ENCODE measurements at places on chromosomes 6 and 20.

DNA sequence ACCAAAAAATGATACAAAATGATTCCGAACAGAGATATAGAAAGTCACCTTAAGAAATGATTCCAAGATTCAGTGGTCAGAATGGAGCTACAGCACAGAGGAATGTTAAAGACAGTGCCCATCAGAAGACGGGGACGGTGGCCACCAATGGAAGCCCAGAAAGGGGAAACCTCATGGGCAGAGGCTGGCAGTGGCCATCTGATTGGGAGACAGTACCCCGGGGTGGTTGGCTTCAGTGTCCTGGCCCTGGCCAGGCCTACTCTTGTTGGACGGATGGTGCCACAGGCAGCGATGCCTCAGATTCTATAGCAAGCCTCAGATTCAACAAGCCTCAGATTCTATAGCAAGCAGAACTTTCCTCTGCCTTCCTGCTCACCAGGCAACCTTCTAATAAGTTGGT is 16.6 kb upstream of the PI16 start:
- no peak for DNase-seq

DNA sequence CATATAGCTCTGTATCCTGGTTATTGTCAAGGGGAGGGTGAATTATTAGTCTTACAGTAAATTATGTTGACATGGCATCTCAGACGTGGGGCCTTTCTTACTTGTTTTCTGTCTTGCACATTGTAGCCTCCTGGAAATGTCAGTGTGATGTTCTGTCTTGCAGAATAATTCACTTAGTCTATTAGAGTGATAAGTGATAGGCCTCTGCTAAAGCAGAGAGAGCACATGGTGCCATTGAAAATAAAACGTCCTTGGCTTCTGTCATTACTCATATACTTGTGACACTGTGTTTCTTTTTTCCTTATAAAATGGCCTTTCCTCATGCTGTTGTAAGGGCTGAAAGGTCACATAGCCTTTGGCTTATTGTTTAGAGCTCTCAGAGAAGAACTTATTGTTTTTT is 531.0 kb downstream of the EPM2A start:
- DNase-seq, result no peak

GRCh38 chr6:110415086-110415916 is at the start of gene DDO:
Gene DDO, minus strand, starts transcription at chr6:110415575. Its CDS starts 2,113 bp downstream, at chr6:110413462.
- DNase-seq, result no peak

- no peak for DNase-seq
Measured at GRCh38 chr6:7424967-7425807, 35.6 kb downstream of the RIOK1 start.

- no peak for DNase-seq
Measured at GRCh38 chr6:100775667-100776066, 105.5 kb downstream of the ASCC3 start.

GRCh38 chr20:34824452-34824805 is 1.0 kb downstream of the NCOA6 start:
- DNase-seq, result no peak

GRCh38 chr6:1949538-1949937 is 295.9 kb downstream of the GMDS start:
- DNase-seq, result no peak

- DNase-seq, result no peak
Measured at GRCh38 chr6:15312500-15312899, 66.6 kb downstream of the JARID2 start.

Measured in esophagus squamous epithelium (tissue), 5 donors.